ENCODE measurements at places on chromosomes 11 and 22. TPM values are rescaled to one million over a fixed set of nuclear protein-coding genes. Genes with fewer than 3 reads are reported as not detected.

OR52N5 gene
- not detected for total RNA-seq

MS4A2 gene
- not detected for total RNA-seq

RIMBP3B gene
- total RNA-seq = 1.3 TPM

DNA sequence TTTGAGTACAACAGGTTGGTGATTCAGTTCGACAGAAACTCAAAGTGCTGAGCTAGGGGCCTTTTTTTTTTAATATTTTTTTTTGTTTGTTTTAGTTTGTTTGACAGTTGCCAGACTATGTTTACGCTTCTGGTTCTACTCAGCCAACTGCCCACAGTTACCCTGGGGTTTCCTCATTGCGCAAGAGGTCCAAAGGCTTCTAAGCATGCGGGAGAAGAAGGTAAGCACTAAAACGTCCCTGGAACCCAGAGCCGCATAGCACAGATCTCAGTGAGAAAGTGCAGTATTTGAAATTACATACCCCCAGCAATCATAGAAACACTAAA lies 649 bp downstream of the PRRG4 start:
- peak; percentile 9 for DNase-seq

- DNase-seq = no peak
Observed at GRCh38 chr11:26027887-26028286, 304.0 kb upstream of the ANO3 start.

GRCh38 chr11:1499899-1500298 lies 13.3 kb upstream of the MOB2 start:
- DNase-seq = no peak

GRCh38 chr11:2944530-2944929 lies 15.3 kb upstream of the PHLDA2 start:
- DNase-seq = no peak

- DNase-seq = no peak
Observed at GRCh38 chr11:15636521-15637089, 521.9 kb downstream of the INSC start.

- DNase-seq = peak; percentile 46
Observed at GRCh38 chr11:100805506-100806199, 118.6 kb downstream of the ARHGAP42 start.
